Kidney (tissue), 22 donors: ENCODE measurements at places on chromosomes 3 and 15. TPM values are rescaled to one million over a fixed set of nuclear protein-coding genes. Genes with fewer than 3 reads are reported as not detected.

Gene ACSBG1
- total RNA-seq, result 0.13 TPM

Gene TIMP4
- 7.6 TPM for total RNA-seq

Gene NPAP1
- total RNA-seq, result 0.19 TPM

Gene PPIP5K1
- total RNA-seq, result 64.6 TPM

DNA sequence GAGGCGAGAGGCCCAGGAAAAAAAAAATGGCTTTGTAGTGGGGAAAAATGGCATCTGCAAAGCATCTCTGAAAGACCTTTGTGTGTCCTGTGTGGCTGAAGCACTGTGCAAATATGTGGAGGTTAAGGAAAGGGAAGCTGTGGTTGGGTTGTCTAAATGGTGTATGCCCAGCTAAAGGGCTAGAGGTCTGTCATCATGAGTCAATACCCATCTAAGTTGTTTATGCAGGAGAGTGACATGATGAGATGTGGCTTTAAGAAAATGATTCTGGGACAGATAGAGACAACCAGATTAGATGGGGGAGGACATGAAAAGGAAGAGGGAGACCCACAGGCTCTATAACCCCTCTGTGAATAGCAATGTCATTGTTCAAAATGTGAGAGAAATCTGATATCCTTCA lies 280.7 kb downstream of the MFSD1 start:
- no peak for DNase-seq

- DNase-seq, result no peak
Observed at GRCh38 chr15:87228460-87228859, 1028.1 kb downstream of the NTRK3 start.

- DNase-seq, result peak; percentile 72
Observed at GRCh38 chr15:58165661-58166060, 27.5 kb downstream of the AQP9 start.

DNA sequence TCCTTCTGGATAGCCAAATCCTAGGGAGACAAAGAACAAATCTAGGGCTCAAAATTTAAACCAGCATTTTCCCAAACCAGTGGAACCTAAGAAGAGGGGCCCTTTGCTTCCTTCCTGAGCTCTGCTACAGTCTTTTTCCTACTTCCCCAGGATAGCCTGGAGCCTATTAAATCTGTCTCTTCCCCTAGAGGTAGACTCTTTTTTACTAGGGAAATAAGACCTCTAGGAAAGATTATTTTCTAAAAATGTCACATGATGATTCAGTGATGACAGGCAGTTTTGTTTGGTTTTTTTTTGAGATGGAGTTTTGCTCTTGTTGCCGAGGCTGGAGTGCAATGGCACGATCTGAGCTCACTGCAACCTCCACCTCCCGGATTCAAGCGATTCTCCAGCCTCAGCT lies 18.5 kb downstream of the RMDN3 start:
- no peak for DNase-seq

- DNase-seq, result no peak
Observed at GRCh38 chr15:49814709-49815108, 193.9 kb downstream of the DTWD1 start.

DNA sequence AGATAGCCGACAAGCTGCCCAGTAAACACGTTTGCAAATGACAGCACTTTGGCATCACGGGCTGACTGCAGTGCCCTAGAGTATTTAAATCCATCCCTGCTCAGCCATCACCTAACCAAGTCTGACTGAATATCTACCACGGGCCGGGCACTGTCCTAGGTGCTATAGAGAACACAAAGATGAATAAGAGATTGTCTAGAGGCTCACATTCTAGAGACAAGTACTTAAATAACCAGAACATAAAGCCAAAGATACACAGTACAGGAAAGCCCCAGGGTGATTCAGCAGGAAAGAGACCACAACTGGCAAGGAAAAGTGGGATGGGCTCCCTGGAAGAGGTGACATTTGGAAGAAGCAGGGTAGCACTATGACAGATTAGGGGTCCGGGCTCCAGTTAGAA lies 103.5 kb downstream of the MYLK start:
- no peak for DNase-seq

DNA sequence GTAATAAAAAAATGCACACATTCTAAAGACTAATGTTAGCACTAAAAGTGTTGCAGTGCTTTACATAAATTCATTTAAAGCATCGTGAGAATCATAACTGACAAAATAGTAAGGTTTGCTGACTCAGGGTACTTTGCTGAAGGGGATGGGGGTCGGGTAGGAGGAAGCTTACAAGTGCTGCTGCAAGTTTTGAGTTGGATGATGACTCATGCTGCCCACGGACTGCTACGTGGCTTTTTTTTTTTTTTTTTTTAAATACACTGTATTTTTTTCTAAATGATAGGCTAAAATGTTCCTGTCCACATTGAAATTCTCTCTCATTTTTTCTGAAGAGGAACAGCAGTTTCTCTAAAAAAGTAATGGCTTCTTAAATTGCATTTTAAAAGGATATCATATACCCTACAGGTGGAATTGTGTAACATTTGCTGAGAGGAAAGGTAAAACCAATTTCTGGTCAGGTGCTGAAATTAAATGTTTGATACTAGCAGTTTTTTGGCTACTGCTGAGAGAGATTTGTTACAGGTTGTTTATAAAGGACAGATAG lies 2.2 kb downstream of the MAPK6 start:
- peak; percentile 61 for DNase-seq

- DNase-seq, result no peak
Observed at GRCh38 chr3:73687106-73688004, 62.6 kb upstream of the PDZRN3 start.

DNA sequence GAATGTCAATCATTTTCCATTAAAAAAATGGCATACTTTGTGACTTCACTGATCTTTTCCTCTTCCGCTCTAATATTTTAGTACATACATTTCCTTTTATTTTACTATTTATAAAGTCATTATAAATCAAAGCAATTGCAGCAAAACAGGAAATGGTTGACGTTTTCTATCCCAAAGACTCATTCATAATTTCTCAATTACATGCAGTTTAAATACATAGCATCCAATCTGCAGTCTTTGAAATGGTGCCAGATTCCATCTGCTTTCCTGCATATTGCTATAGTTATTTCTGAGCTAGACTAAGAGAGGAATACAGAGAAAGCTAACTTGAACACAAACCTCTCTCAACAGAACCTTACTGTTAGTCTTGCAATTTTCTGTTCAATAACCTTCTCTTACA lies 179.8 kb downstream of the ZPLD1 start:
- peak; percentile 72 for DNase-seq

DNA sequence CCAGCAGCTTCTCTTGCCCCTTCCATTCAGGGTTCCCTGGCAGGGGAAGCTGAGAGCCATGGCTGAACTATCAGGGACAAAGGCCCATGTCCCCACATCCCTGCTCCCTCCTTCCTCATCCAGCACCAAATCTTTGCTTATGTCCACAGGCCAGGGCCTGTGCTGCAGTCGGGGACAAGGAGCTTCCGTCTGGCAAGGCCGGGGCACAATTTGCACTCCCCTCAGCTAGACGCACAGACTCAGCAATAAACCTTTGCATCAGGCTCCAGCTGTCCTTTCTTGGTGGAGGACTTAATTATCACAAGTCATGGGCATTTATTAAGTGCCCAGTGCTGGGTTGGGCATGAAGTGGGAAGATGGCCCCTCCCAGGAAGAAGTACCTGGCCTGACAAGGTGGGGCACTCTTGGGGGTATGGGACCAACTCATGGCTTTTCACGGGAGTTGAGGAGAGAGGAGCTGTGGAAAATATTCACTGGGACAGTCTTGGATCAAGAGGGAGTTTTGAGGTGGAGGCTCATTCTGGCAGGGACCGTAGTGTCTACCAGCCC lies 4.9 kb downstream of the GNAT1 start:
- no peak for DNase-seq

DNA sequence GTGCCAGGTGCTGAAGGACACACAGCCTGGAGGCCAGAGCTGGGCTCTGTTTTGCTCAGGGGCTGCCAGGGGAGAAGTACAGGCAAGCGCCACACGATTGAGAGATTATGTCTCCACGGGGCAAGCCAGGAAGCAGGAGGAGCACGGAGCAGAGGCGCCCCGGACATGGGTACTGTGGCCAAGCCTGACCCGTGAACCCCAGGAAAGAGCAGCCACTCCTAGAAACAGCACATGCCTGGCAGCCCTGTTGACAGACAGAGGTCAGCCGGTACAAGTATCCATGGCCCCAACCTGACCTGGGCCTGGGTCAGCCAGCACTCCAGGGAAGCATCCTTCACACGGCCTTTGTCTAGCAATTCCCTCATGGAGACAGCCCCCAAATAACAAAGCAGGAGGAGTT lies 89.4 kb downstream of the ADAMTS17 start:
- DNase-seq, result no peak
